ENCODE measurements at places on chromosomes 12 and 14.
A peak's percentile ranks its signal among the peaks of the same experiment; 100 is the strongest.

DNA sequence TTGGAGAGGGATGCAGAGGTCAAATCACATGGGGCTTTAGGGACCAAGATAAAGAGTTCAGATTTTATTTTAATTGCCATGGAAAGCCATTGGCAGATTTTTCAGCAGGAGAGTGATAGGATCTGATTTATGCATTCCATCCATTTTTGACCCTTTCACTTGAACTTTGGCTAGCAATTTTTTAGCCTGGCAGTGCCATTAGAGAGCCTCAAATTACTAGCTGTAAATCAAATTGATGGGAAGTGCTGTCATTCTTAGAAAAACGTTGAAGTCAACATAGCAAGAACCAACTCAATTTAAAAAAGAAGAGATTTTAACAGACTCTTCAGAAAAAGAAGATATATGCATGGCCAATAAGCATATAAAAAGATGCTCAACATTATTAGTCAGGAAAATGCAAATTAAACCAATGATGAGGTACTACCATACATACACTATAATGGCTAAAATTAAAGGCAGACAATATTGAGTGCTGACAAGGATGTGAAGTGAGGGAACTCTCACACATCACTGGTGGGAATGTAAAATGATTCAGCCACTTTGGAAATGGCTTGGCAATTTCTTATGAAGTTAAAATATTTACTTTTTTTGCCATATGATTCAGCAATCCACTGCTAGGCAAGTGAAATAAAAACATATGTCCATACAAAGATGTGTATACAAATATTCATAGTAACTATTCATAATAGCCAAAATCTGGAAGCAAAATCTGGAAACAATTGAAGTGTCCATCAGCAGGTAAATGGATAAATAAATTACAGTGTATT, 89.7 kb downstream of the PTCSC3 start:
- DNase-seq = peak; percentile 21

GRCh38 chr14:102509746-102510615, at the start of gene ANKRD9:
ANKRD9 (minus strand) TSS chr14:102509776; CDS start chr14:102507889, 1,887 bp downstream.
- DNase-seq = peak; percentile 93

- peak; percentile 18 for DNase-seq
Observed at GRCh38 chr14:59583755-59584154, 7.1 kb upstream of the CCDC175 start.

DNA sequence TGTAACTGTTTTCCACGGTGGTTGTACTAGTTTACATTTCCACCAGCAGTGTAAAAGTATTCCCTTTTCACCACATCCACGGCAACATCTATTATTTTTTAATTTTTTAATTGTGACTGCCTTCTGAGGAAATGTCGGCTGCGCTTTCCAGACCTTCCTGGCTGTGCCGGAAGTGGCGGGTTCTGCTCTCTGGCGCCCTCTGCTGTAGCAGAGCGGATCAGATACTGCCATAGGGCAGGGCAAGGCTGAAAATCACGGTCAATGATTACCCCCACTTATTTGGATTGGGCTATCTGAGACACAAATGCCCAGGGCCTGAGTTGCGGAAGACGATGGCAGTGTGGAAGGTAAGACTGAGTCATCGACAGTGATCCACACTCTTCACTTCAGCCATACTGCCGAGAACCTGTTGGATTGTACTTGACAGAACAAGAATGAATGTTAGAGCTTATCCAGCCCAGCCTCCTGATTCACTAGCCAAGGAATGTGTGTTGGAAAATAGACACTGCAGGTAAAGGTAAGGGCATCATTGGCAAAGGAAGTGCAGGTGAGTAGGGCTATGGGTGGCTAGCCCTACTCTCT, 124.2 kb downstream of the NTF3 start:
- DNase-seq = no peak

- DNase-seq = no peak
Observed at GRCh38 chr14:82621881-82622450, 1088.3 kb upstream of the SEL1L start.

DNA sequence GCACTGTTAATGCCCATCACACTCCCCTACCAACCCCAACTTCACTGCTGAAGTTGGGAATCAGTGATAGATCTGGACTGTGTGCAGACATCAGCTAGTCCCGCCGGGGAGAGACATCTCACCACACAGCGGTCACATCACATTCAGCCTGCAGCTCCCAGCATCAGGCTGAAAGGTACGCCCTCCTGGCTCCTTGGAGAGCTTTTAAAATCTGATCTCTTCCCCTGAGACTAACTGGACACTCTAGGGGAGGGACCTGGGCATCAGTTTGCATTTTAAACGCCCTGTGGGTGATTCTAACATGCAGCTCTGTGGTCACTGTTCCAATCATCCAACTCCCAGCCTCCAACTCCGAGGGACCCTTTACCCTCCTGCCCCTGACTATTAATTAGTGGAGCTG, 58.4 kb downstream of the CCDC85C start:
- DNase-seq = no peak

GRCh38 chr12:71448150-71448581, 8.6 kb downstream of the LGR5 start:
- peak; percentile 6 for DNase-seq

DNA sequence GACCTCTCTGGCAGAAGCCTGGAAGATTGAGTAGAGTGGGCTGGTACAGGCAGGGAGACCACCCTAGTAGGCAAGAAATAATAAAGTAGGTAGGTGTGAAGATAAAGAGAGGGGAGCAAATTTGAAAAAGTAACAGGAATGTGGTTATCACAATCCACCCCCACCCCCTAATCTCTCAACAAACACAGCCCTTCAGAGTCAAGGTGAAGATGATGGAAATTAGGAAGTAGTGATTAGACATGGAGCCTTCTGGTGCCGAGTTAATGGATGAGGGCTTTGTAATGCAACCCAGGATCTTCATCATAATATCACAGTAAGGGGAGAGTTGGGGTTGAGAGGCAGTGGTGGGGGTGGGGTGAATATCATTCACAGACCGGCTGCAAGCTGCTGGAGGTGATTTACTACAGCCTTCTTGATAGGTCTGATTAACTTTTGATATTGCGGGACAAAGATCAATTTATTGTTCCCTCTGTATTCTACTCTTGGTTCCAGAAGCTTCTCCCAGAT, 29.2 kb upstream of the CRY1 start:
- no peak for DNase-seq

GRCh38 chr14:71465316-71465715, 466.9 kb upstream of the RGS6 start:
- DNase-seq = peak; percentile 67

DNA sequence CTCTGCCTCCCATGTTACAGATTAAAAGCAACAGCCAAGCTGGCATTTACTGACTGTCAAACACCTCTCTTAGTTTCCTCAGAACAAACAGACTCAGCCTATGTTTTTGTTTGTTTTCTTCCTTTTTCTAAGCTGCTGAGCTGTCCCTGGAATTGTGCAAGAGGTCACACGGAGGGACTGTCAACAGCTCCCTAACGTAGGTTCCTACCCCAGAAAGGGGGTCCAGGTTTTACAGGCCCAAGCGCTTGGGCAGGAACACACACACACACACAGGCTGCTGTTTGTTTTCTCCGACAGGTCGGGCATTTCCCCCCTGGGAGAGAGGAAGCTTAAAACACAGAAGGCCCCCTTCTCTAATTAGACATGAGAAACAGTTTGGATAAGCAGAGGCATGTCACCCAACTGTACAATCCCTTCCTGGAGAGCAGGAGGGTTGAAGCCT, 739.6 kb upstream of the TBX3 start:
- no peak for DNase-seq

DNA sequence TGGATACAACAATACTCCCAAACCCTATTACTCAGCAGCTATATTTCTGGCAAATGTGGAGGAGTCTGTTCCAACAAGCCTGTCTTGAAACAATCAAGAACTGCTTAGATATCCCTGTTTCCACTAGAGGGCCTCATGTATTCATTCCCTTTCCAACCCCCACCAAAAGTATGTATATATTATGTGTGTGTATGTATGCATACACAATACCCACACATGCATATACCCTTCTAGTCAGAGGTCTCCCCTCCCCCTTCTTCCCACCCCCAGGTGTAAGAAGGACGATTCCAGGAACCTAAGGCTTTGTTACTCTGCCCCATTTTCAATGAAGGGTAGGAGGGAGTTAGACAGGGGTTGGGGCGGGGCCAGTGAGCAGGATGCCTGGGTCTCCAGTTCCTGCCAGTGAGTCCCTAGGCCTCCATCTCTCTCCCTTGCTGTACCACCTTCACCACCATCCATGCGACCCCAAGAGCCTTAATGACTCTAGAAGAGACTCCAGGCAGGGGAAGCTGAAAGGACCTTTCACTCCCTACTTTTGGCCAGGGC, at the start of gene DGKA:
Gene DGKA, plus strand, starts transcription at position 392 of the 546 bp plus-strand sequence. CDS start 5,342 bp downstream, outside the sequence.
- DNase-seq = peak; percentile 71

DNA sequence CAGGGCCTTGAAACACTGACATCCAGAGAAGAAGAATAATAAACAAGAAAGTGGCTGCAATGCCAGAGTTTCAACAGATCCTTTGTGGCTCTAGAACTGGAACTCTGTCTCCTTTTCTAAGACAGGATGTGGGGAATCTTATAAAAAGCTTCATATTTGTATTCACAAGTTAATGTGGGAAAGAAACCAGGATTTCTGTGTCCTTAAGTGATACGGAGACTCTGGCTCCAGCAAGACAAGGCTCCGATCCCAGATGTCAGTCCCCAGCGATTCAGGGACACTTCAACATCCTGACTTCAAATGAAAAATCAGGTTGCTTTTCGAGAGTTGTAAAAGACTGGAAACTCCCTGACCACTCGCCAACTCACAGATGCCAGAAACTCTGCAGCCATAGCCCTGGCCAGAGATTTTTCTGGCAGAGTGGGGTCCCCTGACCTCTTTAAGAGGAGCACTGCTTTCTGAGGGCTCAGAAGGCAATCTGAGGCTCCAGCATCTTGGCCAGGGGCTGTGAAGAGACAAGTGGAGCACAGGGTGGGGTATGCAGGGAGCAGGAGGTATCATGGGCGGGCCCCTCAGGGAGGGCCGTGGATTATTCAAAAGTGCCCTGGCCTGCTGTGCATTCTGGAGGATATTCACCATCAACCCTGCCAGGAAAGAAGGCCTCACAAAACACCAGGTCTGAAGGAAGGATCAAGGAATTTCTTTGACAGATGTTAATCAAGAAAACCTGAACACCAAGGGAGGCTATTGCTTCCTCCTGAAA, 53.3 kb downstream of the TMX1 start:
- peak; percentile 87 for DNase-seq

DNA sequence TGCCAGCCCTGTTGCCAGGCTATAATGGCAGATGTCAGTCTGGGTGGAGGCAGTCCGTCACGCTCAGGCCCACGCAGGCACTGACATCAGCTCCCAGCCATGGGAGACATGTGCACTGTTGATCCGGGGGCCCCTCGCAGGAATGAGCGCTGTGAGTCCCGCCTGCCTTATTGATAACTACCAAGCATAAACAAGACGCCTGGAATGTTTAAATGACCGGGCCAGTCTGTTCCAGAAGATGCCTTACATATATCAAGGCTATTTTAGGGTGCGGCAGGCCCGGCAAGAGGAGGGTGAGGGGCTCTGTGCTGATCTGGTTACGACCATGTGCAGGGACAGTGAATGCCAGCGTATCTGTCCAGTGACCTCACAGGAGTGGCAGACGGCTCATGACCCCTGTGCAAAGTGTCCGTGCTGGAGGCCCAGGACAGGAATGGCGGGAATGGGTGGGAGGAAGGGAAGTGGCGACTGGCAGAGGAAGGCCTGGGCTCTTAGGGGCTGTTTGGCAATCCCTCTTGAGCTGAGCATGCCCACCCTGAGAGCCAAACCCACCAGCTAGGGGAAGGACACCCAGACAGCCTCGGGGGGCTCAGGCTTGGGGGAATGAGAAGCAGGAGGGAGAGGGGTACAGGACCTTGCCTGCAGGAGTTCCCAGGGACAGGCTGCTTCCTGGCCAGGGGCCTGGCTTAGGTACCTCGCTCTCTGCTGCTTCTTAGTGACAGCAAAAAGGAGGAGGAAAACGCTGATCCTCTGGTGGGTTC, 49.3 kb downstream of the DLK1 start:
- DNase-seq = no peak

DNA sequence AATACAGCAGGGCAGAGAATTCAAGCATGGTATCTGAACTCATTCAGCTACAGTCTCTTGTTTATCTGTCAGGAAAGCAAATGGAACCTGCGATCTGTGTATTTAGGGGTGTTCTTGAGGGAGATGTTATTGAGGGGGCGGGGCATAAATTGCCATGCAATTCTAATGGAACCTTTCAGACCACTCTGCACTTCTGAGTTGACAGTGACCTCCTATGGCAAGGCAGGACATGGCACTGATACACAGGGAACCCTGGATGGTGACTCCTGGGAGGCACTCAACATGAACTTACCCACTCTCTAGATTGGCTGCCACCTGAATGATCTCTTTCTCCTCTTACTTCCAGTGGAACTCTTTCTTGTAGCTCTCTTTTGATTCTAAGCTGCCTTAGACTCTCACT, 787.3 kb downstream of the VRK1 start:
- DNase-seq = no peak
